ENCODE measurements at places on chromosomes 5 and 9.

DNA sequence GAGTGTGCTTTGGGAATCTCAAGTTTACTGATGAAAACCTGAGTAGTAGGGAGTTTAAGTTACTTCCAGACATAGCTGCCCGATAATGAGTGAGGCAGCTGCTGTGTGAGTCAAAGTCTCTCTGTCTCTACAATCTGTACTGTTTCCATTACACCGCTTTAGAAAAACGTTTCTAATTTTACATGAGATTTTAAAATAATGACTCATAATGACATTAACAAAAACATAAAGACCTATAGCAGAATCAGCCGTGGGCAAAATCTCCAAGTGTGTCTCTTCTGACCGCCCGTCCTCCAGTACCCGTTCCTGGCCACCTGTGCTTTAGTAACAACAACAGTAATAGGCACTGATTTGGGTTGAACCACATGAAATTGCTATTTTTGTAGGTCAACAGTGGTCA, 69.6 kb upstream of the PRRC1 start:
- no peak for DNase-seq

GRCh38 chr9:135127718-135128670, 40.5 kb downstream of the OLFM1 start:
- DNase-seq, result no peak

- DNase-seq, result no peak
Measured at GRCh38 chr9:13113751-13114150, 165.7 kb downstream of the MPDZ start.

GRCh38 chr9:38318759-38319495, 73.6 kb upstream of the ALDH1B1 start:
- no peak for DNase-seq

- DNase-seq, result no peak
Measured at GRCh38 chr9:122200960-122201595, 27.7 kb downstream of the LHX6 start.

DNA sequence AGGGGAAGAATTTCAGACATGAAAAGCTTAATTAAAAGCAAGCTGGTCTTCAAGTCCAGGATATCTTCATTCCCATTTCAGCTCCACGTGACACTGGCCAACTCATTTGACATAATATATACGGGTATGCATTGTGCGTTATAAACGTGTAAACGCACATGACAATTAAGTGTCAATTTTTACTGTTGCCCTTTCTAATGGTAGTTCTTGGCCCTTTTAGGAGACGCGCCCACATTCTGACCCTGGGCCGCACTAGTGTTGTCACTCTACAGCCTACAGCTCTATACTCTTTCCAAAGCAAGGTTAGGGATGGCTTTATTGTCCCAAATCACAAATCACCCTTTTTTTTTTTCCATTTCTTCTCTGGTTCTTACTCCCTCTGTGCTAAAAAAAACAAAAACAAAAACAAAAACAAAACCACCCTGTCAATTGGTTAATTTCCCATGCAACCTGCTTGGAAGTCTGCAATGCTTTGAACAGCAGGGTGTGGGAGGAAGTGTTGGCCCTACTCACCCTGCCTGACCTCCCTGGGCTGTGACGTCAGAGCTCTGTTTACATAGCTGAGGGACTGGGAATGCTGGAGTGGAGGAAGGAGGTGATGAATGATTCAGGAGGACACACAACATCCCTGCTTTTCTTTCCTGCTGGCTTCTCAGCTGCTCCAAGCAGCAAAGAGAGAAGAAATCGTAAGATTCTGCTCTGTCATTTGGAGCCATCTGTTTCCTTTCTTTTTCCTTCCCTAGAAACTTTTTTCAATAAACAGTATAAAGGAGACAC, 19.3 kb downstream of the RFK start:
- no peak for DNase-seq

- DNase-seq, result no peak
Measured at GRCh38 chr9:119052339-119053030, 316.8 kb downstream of the BRINP1 start.

DNA sequence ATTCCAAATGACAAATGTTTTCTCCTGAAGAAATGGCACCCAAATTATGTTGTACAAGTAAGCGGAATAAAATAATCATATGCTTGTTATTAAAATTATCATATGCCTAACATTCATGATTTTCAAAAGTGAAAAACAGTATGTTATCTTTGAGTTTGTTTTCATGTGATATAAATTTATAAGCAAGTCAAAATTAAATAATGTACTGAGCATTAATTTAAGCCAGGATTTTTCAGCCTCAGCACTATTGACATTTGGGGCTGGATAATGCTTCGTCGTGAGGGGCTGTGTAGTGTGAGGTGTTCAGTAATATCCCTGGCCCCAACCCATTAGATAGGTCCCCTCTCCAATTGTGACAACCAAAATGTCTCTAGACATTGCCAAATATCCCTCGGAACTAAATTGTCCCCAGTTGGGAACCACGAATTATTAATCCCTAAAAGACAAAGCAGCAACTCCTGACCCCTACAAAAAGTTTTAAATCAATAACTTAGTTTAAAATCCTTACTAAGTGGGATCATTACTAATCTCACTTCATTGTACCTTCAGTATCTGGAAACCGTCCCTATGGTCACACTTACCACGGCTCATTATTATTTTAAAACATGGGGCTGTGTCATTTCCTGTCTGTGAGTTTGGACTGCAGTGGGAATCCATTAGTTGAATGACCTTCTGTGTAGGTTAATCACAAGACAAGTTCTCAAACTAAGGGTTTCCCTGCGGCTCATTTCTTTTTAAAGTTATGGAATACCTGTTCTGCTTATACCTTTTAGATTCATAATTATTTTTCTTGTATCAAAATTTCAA, 1.3 kb upstream of the NNT start:
- no peak for DNase-seq

DNA sequence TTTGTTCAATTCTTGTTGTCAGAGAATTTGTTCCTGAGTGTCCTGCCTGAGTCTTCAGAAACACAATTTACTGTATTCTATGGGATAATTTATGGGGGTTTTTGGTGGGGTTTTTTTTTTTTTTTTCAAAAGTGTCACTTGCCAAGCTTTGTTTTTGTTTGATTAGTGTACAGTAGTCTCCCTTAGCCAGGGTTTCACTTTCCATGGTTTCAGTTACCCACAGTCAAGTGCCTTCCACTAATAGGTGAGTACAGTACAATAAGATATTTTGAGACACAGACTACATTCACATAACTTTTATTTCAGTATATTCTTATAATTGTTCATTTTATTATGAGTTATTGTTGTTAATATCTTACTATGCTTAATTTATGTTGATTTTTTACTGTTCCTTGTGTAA, 25.0 kb upstream of the AUH start:
- no peak for DNase-seq
